Kidney tubule cell (primary cell): ENCODE measurements at places on chromosomes 3 and 15.

- DNase-seq, result no peak
Observed at GRCh38 chr15:60079210-60079609, 75.1 kb downstream of the FOXB1 start.

- no peak for DNase-seq
Observed at GRCh38 chr3:1666865-1667264, 431.8 kb upstream of the CNTN4 start.

- DNase-seq, result no peak
Observed at GRCh38 chr3:162368417-162368816, 871.8 kb downstream of the OTOL1 start.

DNA sequence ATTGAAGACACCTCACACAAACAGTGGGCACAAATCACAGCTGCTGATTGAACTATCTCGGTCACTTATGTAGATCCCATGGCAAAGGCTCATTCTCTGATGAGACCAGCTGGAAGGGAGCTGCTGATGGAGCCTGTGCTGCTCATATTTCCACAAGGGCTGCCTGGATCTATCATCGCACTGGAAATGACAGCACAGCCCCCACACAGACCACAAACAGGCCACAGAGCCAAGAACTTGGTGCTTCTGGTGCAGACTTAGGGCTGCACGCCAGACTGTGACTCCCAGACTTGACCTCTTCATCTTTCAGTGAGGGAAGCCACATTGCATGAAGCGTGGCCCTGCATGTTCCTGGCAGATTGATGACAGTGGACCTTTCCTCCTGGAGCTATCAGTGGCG, 197.6 kb downstream of the MINAR1 start:
- no peak for DNase-seq

GRCh38 chr15:74377831-74378766, 10.7 kb upstream of the CYP11A1 start:
- DNase-seq, result no peak

- no peak for DNase-seq
Observed at GRCh38 chr3:33060609-33061337, 36.2 kb downstream of the GLB1 start.

GRCh38 chr3:55446850-55447249, 40.3 kb downstream of the WNT5A start:
- no peak for DNase-seq

DNA sequence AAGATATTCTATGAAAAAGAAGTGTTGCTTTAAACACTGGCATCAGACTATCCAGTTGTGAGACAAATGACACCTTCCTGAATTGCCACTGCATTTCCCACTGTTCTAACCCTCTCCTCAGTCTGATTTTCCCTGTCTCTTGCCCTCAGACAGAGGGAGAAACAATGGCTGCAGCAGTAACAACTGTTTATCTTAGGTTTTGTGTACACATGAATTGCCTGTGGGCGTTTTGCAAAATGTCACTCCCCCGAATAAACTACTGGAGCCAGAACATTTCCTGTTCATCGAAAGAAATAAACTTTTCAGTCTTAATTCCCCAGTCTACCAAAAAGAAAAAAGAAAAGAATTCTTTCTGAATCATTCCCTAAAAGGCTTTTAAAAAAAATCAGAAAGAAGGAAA, 155.1 kb downstream of the MAGI1 start:
- DNase-seq, result no peak

GRCh38 chr3:173465112-173465511, 67.6 kb downstream of the NLGN1 start:
- DNase-seq, result peak; percentile 82

- no peak for DNase-seq
Observed at GRCh38 chr3:195531683-195532082, 11.4 kb downstream of the PPP1R2 start.

- no peak for DNase-seq
Observed at GRCh38 chr3:30609930-30610701, 3.7 kb downstream of the TGFBR2 start.
